ENCODE measurements at places on chromosomes 2 and 18.

DNA sequence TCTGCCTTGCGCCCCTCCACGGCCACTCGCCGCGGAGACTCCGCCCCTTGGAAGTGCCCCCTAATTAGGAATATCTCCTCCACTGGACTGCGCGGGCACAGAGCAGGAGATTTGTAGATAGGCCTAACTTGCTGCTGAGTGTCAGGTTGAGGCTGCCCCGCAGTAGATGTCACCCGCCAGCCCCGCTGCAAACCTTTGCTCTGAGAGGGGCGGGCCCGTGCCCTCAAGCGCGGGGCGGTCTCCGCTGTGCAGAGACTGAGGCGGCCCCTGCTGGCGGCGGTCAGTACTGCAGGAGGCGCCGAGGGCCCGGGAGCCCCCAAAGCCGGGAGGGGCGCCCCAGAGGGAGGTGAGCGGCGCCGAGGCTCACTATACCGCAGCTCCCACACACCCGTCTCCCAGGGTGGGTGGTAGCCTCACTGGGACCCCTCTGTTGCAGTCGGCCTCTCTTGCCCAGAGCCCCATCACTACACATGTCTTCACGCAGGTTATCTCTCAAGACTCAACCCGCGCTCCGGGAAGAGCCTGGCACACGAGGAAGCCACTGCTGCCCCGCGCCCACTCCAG, 2.9 kb upstream of the NEURL3 start:
- peak; percentile 89 for DNase-seq

DNA sequence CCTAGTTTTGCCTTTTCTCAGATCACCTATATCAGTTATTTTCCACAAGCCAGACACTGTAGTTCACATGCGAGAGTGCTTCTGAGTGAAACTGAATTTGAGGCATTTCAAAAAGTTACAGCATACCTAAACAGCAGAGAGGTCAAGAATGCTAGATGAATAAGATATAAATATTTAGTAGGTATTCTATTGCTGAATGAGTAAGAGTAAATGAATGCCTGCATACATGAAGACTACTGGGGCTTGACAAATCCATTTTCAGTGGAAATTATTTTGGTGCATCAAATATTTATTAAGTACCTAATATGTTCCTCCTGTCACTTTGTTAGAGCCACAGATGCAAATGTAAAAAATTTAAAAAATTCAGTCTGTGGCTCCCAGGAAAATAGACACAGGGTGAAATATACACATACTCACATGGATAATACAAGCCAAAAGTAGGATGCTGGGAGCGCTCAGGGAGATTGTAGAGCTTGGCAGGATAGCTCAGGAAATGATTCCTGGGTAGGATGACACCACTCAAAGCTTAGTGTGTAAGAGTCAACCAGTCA, 27.6 kb upstream of the CDC42EP3 start:
- DNase-seq: no peak

- no peak for DNase-seq
These were observed 15.2 kb downstream of the GNLY start for GRCh38 chr2:85709401-85709811.

DNA sequence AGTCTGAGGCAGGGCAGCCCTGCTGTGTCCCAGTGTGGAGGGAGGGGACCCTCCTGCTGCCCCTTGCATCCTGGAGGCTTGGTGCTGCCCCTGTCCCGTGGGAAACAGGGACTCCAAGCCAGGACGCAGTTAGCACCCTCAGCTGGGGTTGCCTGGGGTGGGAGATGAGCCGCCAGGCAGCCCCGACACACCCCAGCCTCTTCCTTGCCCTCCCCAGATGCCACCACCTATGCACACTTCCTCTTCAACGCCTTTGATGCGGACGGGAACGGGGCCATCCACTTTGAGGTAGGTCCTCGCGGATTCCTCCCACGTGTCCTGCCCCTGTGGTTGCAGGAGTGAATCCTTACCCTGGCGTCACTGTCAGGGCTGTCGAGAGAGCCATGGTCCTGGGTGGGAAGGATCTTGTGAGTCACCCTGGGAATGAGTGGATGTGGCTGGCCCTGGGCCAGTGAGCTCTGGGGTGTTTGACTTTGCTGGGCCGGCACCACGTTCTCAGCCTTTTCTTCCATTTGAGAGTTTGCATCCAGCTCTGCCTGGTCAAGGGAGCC, 27.5 kb upstream of the FAHD2A start:
- DNase-seq: no peak

DNA sequence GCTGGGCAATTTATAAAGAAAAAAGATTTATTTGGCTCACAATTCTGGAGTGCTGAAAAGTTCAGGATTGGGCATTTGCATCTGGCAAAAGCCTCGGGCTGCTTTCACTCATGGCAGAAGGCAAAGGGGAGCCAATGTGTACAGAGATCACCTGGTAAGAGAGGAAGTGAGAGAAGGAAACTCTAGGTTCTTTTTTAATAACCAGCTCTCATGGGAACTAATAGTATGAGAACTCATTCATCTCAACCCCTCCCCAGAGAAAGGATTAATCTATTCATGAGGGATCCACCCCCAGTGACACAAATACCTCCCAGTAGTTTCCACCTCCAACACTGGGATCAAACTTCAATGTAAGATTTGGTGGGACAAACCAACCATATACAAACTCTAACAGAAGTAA, 129.0 kb downstream of the EVA1A start:
- no peak for DNase-seq

- no peak for DNase-seq
These were observed 415.9 kb downstream of the EPHA4 start for GRCh38 chr2:221156062-221156734.

DNA sequence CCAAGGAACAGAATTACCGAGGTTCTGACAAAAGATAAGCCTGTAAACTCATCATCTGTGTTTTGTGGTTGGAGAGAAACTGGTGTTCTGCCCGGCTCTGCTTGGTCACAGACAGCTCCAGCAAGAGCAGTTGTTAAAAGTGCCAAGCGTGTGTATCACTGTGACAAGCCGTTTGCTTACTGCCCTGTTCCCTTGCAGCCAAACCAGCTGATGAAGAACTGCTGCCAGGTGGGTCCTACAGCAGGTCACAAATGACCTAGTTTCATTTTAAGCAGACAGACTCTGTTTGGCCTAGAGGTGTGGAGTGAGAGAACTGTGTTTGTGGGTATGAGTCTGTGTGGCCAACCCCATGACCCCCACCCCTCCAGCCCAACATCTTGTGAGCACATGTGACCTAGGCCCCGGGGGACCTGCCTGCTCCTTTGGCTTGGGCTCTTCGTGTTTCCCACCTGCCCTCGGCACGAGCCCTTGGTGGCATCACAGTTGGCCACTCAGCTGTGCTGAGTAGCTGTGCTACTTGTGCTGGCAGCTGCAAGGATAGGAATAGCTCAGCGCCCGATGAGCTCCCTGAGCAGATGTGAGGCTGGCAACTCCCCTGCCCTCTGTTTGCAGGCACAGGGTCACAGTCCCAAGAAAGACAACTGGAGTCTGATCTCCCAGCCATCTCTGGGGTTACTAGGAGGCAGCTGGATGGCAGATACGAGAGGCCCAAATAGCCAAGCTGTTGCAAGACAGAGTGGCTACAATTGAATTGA, 9.7 kb downstream of the OXER1 start:
- no peak for DNase-seq

DNA sequence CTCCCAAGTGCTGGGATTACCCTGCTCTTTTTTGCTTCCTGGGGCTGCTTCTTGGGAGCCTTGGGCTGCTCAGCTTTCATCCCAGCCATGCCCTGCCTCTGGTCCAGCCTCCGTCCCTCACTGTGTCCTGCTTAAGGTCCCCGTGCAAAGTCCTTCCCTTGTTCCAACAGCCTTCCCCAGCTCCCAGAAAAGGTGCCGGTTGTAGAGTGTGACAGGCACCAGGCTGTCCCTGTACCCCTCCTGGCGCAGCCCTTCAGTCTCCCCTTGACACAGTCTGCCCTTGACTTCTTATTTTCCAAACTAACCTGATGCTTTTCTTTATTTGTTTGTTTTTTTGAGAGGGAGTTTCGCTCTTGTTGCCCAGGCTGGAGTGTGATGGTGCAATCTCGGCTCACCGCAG, 20.1 kb upstream of the ALPI start:
- DNase-seq: no peak

- DNase-seq: peak; percentile 4
These were observed 688 bp downstream of the MAPRE2 start for GRCh38 chr18:35041815-35042387.

DNA sequence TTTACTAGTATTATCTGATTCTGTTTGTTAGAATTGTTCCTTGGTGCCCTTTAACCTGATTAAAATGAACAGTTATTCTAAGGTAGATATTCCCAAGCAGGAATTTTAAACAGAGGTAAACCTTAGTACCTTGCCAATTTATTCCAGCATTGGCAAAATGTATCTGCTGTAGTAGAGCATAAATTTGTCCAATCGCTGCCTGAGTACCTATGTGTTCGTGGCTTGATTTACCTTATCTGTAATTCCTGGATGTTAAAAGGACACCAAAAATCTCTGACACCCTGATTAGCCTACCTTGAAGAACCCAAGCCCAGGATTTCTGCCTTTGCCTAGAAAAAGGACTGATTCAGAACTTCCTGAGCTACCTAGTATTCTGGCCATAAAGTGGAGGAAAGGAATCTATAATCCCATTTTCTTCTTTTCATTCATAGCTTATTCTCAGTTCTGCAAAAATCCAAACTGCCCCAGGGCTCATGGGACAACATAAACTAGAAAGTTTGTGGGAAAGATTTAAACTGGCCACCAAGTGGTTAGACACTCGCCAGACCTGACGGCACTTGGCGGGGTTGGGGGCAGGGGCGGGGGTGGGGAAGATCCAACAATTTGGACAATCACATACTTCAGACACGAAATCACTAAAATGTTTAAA, 16.2 kb upstream of the ZCCHC2 start:
- no peak for DNase-seq

- DNase-seq: no peak
These were observed 35.4 kb downstream of the EMILIN2 start for GRCh38 chr18:2882201-2882600.

DNA sequence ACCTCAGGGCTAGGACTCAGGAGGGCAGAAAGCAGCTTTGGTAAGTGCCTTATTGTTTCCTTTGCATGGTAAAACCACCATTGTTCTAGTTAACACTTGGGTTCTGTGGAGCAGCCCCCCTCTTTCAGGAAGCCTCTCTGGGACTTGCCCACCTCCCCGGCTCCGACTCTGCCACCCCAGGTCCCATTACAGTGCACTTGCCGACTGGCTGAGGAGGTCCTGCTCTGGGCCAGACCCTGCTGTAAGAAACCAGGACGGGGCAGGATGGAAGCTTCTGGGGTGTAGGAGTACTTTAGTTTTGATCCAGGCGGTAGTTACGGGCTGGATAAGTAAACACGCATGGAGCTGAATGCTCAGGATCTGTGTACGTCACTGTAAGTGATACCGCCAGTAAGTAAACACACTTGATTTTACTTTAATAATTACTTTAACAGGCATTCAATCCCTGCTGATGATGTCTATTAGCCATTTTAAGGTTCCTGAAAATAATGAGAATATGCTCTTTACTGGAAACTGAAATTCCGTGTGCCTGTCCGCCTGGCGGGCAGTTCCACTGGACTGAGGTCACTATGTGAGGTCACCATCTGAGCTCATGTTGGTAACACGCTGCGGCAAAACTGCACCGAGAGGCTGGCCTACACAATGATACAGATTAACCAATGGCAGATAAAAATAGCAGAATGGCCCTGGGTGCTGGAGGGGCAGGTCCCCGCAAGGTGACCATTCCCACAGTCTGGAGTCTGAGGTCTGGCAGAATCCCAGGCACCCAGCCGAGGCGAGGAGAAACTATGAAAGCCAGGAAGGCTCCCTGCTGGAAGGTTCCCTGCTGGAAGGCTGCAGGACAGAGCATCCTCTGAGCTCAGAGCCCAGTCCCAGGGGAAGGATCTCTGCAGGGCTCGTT, 25.2 kb downstream of the HS1BP3 start:
- no peak for DNase-seq

GRCh38 chr2:162678551-162678950, 160.0 kb downstream of the KCNH7 start:
- DNase-seq: no peak

- DNase-seq: no peak
These were observed 797.0 kb upstream of the CHAC2 start for GRCh38 chr2:52970642-52971041.

DNA sequence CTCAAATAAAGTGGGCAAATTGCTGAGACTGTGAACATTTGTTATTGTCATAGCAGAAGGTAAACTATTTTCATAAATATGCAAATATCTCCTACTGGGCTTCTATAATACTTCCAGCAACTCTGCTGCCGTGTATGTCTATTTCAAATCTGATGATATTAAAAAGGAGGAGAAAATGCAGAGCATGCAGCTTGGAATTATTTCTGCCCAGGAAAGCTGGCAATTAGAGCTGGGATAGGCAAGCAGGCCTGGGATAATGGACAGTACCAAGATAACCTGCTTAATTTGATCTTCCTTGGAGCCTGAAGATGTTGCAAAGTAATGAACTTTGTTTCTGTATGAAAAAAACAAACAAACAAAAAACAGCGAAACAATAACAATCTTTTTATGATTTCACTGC, 72.8 kb downstream of the HNMT start:
- no peak for DNase-seq

DNA sequence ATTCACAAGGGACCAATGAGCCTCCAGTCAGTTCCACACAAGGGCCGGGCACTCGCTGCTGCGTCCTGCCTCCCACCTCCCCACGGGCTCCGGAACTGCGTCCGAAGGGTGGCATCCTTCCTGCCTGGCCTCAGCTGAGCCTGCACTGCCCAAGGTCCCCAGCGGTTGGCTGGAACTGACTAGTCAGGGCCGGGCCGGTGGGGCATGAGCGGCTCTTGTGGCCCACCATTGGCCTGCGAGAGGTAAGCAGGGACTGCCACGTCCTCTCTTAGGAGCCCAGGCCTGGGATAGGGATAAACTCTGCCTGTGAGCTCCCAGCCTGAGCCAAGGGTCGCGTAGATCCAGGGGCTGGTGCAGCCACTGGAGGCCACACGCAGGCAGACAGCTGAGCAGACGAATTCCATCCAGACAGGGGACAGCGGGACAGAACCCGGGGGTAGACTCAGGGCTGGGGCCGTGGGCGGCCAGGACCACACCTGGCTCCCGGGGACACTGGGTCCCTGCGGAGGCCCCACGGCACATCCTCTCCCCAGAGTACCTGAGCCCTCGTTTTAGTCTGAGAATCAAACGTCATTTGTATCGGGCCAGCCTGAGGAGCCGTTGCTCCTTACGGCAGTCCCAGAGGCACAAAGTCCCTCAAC, 148.4 kb downstream of the ZNF516 start:
- DNase-seq: no peak

DNA sequence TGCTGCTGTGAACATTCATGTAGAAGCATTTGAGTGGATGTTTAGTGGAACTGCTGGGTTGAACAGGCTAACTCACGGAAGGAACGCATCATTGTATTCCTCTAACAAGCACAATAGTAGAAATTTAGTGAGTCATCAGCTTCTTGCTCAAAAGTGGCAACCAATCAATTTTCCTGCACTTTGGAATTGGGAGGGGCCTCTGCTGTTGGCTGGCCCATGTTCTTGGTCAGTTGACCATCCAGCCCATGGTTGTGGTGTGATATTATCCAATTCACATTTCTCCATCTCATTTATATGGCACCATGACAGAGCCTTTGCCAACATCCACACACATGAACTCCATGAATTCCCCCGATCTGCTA, 95.0 kb downstream of the TNFRSF11A start:
- peak; percentile 83 for DNase-seq

DNA sequence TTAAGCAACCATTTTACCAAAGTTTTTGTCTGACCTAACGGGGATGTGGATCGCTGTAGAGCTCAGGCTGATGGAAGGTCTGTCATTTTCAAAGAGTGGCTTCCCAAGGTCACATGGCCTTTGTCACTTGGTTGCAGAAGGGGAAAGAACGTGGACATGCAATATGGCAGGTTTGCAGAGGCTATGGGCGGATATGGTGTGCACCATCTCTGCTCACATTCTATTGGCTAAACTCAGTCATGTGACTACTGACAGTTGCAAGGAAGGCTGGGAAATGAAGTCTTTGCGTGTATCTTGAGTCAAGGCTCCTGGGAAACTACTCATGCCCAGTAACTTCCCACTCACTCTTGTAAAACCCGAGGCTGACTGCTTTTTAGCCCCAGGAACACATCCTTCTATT, 96.8 kb downstream of the ST6GAL2 start:
- no peak for DNase-seq
